ENCODE measurements at places on chromosomes 12 and 14.

GRCh38 chr14:31410048-31410650, 10.2 kb downstream of the HEATR5A start:
- DNase-seq = no peak

DNA sequence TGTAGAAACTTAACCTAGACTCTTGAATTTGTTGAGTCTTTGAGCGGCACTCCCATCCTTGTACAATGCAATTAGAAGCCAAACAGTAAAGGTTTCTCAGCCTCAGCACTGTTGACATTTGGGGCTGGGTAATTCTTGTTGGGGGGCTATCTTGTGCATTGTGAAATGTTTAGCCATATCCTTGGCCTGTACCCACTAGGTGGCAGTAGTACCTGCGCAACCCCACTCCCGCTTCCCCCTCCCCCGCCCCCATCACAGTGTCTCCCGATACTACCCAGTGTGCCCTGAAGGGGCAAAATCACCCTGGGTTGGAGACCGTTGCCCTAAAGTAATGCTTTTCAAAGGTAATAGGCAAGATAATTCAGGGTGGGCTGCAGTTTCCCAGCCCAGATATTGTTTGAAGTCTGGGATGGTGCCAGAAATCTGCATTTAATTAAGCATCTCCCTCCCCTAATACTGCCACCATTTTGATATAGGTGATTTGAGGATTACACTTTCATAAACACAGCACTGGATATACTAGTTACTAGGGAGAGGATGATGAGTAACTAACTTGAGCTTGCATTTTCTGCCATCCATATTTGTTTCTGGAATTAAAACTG, 1.8 kb downstream of the COX6A1 start:
- DNase-seq = peak; percentile 52

DNA sequence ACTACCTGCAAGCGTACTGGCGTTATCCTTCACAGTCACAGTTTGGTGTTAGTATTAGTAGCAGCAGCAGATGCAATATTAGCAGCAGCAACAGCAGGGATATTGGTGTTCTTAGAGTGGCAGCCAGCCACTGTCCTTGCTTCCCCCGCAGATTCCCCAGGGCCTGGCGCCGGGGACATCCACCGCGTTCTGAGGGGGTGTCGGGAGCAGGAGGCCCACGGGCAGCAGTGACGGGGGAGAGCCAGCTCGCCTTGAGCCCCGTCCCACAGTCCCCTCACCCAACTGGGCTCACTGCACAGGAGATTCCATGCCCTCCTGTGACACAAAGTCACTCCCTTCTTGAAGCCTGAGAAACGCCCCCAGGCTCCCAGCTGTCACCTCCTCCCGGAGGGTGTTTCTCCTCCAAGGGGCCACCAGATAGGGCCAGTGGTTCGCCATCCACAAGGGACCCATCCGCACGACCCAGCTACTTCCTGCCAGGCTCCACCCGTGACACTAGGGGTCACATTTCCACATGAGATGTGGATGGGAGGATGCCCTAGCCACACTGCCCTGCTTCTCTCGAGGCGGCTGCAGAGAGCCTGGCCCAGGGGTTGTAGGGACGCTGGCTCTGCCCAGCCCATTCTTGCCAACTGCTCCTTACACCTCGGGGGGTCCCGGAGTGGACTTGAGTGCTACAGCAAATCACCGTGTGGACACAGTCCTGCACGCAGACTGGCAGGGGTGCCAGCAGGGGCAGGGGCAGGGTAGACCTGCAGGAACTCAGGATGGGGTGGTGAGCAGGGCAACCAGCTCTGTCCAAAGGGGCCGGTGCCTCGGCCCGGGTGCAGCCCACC, 123.1 kb downstream of the PIWIL1 start:
- no peak for DNase-seq

DNA sequence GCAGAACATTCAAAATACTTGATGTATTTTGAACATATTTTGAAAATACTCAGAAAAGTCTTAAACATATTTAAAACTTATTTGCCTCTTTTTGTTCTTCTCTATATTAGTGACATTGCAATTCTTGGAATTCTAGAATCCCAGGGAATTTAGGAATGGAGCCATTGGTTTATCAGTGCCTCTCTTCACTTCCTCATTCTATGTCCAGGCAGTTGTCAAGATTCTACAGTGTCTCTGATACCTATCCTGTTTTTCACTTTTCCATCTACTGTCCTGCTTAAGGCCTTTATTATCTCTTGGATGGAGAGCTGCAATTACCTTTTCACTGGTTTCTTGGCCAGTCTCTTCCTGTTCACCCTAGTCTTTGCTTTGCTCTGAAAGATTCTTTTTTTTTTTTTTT, 144.6 kb downstream of the TTLL5 start:
- no peak for DNase-seq

DNA sequence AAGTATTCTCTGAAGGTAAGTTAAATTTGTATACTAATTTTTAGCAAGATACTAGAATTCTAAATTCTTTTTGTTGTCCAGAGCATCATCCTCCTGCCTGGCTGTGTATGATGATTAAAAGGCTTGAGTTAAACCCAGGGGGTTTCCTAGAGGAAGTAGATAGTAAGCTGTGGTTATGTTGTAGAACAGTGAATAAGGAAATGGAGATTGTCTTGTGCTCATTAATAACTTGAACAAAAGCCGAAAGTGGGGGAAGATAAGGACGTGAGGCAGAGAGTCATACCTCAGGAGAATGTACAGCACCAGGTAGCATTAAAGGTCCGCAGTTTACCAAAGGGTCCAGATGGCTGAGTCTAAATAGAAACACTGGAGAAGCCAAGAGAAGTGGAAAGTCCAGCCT, 42.0 kb downstream of the CKB start:
- DNase-seq = no peak

- DNase-seq = no peak
Measured at GRCh38 chr14:102008891-102009290, 44.5 kb downstream of the DYNC1H1 start.

DNA sequence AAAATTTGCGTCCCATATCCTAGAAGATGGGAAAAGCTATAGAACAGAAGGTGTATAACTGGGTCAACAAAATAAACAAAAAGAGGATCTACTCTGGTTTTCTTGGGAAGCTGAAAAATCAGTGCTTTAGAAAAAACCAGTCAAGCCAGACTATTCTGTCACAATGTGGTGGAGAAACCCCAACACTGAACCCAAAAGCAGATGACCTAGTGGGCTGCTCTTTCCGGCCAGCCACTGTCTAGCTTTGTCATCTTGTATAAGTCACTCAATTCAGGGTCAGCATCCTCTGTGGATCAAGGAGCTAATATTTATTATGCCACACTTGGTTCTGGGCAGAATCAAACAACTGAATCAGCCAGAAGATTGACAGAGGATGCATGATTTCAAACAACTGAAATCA, 26.6 kb upstream of the TMCC3 start:
- no peak for DNase-seq

GRCh38 chr12:127170226-127171180, 1096.5 kb upstream of the TMEM132C start:
- DNase-seq = no peak

- DNase-seq = no peak
Measured at GRCh38 chr14:98900798-98901197, 371.2 kb downstream of the BCL11B start.

DNA sequence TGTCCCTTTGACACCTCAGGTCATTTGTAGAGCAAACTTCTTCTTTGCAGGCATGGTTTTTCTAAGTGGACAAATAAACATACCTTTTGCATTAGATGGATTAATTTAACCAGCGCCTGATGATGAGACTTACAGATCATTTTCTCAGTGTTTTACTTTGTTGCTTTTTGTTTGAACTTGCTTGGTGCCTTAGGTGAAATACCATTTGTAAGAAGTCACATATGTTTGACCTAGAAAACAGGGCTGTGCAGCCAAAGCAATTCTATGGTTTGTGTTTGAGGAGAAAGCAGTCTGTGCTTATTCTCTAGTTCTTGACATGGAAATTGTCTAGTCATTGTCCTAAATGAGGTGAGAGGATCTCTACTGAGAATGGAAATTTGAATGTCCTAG, 111.1 kb downstream of the DIP2B start:
- DNase-seq = no peak

DNA sequence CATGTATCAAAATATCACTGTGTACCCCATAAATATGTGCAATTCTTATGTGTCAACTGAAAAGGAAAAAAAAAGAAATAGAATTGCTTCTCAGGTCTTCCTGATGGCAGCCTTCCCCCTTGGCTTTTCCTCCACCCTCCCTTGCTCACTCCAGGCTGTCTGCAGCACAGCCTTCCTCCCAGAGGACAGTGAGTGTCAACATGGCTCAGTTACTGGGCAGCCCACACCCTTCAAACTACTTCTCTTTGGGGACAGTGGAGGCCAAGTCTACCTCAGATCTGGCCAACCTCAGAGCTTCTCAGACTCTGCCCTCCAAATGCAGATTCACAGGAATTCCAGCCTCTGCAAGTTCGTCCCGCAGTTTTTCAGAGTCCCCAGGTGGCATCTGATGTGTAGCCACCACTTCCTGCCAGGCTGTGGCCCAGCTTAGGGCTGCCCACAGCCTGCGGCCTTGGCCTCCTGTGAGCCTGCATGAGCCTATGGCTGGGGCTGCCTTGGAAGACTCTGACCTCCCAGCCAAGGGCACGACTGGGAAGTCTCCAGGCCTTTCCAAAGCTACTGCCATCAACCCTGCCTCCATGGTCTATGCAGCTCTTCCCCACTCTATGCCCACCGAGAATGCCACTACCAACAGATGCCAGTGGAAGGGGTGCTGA, 148.0 kb upstream of the PWP1 start:
- DNase-seq = no peak

DNA sequence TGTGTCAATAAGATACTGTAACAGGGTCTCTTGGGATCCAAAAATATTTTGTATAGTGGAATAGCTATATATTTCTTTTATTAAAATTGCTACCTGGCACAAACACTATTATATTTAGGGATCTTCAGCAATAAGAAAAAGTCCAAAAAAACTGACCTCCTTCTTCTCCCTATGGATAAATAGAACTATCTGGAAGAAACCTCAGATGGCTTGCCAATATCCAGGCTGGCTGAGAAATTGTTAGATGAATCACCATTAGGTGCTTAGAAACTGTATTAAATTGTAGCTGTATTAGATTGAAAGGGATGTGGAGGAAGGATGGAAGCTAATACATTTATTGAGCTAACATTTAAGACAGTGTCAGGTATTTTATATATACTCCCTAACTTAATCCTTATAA, 66.0 kb downstream of the SLC38A6 start:
- DNase-seq = no peak

DNA sequence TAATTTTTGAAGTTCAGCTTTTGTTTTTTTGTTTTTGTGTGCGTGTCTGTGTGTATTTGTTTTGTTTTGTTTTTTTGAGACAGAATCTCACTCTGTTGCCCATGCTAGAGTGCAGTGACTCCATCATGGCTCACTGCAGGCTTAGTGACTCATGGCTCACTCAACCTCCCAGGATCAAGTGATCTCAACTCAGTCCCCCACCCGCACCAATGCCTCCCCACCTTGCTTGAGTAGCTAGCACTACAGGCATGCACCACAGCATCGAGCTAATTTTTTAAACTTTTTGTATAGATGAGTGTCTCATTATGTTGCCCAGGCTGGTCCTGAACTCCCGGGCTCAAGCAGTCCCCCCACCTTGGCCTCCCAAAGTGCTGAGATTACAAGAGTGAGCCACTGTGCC, 981.4 kb downstream of the BCL11B start:
- no peak for DNase-seq

DNA sequence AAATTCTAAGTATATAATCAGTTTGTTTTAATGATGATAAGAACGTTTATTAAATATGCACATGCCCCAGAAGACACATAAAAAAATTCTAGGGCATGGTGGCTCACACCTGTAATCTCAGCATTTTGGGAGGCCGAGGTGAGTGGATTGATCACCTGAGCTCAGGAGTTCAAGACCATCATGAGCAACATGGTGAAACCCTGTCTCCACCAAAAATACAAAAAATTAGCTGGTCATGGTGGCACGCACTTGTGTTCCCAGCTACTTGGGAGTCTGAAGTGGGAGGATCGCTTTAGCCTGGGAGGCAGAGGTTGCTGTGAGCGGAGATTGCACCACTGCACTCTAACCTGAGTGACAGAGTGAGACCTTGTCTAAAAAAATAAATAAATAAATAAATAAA, 4.0 kb downstream of the CD69 start:
- DNase-seq = no peak

GRCh38 chr12:52010152-52010622, 3.4 kb downstream of the TAMALIN start:
- DNase-seq = no peak

DNA sequence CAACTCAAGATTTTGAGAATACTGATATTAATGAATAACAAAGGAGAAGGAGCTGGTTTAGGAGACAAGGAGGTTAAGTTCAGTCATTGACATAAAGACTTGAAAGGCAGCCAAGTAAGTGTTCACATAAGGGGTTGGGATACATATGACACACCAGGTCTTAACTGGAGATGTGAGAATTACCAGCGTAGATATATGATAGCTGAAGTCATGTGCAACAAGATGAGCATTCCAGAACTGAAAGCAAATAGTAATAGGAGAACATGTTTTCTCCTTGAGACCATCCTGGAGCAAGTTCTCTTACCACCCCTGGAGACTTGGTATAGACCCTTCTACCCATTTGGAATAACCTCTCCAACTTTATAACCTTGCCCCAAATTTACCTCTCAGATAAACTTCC, 43.3 kb upstream of the NPFF start:
- DNase-seq = no peak

DNA sequence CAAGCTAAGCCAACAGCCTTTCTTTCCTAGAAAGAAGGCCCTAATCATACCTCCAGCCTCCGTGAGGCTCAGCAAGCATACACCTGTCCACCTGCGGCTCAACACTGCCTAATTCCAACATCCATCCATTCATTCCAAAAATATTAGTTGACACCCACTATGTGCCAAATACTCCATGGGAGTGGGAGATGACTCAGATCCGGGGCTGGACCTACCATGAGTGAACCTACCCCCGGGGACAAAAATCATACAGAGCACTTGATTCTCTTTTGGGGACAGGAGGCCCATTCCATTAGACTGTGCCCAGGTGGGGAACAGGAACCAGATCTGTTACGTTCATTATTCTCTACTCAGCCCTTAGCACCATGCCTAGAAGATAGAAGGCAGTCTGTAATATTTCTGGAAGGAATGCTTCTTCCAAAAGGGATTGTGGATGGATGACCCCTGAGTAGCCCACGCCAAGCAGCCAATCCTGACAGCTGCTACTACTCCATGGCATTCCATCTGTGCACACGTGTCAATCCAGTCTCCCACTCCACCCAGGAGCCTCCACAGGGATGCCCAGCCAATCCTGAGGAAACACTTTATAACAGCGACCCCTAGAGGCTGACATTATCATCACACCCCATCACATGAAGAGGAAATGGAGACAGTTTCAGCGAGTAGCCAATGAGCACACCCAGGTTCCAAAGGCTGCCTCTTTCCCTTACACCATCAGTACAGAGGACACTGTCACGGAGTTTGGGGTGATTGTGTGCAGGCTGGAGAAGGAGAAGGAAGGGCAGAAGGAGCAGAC, 170.7 kb downstream of the ESRRB start:
- no peak for DNase-seq

- DNase-seq = no peak
Measured at GRCh38 chr14:105475269-105476096, 862 bp downstream of the CRIP2 start.

- no peak for DNase-seq
Measured at GRCh38 chr12:4603421-4603820, 41.4 kb downstream of the DYRK4 start.

- no peak for DNase-seq
Measured at GRCh38 chr12:78155546-78155945, 324.9 kb downstream of the NAV3 start.

GRCh38 chr12:79161249-79161934, 296.8 kb downstream of the SYT1 start:
- no peak for DNase-seq

Measured in NCI-H2171 (cell line).